ENCODE measurements at places on chromosomes 11 and 22.
A peak's percentile ranks its signal among the peaks of the same experiment; 100 is the strongest.

DNA sequence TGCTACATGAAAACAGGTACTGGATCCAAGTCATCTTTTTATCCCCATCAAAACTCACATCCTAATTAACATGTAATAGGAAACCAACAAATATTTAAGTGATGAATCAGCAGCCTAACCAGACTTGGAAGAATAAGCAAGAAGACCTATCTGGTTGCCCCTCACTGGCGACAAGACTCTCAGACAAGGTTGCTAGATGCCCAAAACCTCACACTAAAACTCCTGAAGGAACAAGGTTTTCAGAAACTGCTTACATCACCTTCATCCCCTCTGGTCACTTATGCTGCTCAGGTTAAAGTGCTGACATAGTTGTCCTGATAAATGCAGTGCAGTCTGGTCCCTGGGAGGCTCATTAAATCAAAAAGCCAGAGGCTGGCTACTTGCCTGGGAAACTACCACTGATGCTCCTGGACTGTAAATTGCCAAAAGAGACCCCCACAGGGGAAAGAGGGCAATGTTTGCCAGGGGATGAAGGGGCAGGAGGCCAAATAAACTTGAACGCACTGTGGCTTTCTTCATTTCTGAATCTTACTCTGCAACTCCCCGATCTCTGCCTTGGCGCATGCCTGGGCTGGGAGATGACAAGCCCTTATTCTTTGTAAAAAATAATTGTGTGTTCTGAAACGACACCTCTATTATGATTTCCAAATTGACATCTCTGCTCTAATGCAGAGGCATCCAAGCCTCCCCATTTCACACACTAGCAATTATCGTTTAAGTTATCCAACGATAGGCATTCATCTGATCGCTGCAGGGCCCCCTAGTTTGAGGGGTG lies 72.7 kb downstream of the AMBRA1 start:
- no peak for DNase-seq

DNA sequence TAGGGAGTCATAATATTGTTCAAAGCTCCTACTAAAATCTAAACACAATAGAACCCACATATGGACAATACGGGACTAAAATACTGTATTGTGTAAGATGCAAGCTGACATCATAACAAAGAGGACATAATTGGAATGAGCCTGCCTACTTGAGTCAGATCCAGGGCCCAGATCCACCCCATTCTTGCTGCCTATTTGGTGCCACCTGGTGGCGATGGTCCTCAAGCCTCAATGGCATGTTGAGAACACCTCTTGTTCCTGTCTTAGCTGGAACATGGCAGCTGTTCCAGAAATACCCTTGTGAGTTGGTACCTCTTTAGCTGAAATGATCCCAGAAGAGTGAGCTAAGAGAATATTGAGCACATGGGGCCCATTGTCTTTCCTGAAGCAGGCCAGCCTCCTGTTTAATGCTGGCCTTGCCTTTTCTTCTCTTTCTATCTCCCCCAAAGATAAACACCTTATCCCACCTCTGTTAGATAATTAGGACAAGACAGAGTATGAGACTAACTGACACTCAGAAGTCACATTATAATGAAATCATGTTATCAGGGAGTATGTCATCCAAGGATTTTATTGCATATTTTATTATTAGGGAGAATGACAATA lies 680.9 kb upstream of the ANO5 start:
- DNase-seq = peak; percentile 92

DNA sequence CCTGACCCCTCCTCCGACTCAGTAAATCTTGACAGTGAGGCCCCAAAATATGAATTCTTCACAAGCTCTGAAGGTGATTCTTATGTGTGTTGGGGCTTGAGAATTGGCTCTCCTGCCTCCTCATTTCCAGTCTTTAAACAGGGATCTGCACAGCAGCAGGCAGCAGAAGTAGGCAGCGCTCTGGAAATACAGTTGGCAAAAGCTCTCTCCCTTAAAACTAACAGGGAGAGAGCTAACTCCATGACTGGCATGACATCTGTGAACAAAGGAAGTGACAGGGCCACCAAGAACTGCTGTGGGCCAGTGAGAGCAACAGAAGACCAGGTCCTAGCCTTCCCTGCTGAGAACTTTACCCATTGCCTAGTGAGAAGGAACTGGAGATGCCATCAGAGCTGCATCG lies 70.1 kb downstream of the PANX1 start:
- DNase-seq = no peak

DNA sequence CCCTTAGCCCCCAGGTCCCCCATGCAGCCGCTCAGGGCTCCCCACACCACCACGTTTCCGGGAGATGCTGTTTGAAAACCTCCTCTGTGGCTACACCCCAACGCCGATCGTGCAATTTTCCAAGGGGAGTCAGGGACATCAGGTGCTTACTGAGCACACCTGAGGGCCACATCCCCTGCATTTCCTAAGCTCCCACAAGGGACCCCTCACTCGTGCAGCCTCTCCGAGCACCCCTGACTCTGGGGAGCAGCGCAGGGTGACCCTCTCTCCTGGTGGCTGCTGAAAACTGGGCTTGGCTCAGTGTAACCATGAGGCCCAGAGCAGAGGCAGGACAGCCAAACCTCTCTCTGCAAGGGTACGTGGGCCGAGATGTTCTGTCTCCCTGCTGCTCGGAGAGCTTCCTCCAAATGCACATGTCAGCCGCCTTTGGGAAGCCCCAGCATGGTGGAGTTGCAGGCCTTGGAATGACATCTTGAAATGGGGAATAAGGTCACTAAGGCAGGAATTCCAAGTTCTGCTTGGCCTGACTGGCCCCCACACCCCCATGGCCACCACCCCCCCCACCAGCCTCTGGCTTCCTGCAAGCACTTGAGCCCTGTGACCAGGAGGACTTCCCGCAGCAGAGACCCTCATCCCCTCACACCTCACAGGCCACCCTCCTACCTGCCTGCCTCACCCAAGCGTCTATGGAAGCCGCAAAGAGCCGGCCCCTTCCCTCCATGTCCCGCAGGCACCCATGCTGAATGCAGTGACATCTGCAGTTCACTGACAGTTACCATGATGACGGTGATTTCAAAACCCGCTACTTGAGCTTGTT lies 257.4 kb downstream of the BRD1 start:
- DNase-seq = no peak

- DNase-seq = peak; percentile 27
These were observed 84.8 kb upstream of the ZBED5 start for GRCh38 chr11:10942620-10943019.

GRCh38 chr11:86793307-86793706 lies 7.0 kb upstream of the PRSS23 start:
- no peak for DNase-seq

- DNase-seq = peak; percentile 29
These were observed 576 bp upstream of the SC5D start for GRCh38 chr11:121291896-121292494.

DNA sequence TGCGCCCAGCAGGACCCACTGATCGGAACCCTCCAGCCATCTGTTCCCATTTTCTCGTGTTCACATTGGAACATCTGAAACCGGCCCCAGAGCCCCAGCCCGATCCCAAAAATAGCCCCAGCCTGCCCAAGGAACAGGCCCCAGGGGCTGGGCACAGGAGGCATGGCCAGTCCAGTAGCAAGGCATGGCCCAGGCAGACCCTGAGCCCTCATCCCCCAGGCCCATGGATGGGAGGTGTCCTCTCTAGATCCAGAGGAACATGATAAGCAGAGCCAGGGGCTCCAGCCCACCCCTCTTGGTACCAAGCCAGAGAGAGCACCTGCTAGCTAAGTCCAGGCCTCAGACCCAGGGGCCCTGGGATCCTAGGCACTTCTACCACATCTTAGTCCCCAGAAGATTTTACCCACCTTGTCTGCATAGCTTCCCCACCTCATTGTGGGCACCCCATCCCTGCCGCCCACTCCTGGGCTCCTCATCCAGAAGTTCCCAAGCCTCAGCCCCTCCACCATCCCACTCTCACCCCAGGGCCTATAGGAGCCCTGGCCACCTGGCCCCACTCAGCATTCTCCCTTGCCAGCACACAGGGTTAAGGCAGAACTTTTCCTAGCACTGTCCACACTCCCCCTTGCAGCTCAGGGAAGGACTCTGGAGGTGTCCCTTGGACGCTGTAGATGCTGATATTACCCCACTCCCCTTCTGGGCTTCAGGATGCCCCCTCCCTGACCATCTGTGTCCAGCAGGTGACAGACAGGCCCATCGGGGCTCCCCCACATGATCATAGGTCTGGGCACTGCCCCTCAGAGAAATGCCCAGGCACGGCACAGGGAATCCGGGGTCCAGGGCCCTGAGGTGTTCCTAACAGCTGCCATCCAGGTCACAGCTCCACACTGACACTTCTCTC lies 9.5 kb downstream of the BCL9L start:
- DNase-seq = no peak

- DNase-seq = no peak
These were observed 687.8 kb downstream of the KCNA4 start for GRCh38 chr11:29328961-29329441.

- no peak for DNase-seq
These were observed 127.4 kb downstream of the ELP4 start for GRCh38 chr11:31636983-31637382.

GRCh38 chr11:110087812-110088534 lies 5.2 kb upstream of the ZC3H12C start:
- peak; percentile 77 for DNase-seq

GRCh38 chr11:74025467-74026166 lies 16.7 kb upstream of the UCP3 start:
- peak; percentile 86 for DNase-seq

DNA sequence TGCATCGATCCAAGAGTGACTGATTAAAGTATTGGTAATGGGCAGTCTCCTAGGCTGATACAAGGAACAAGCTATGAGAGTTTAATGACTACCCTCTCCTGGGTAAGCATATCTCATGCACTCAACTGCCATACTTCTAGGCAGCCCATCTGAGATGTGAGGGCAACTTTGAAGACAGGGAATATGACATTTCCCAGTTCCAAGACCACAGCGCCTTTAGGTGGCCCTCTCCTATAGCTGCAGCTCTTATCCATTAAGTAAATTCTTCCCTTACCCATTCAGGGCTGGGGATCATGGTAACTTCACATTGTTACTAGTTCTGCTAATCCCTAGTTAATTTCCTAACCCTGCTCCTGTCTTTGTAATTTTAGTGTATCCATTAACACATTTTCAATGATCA lies 157.3 kb upstream of the CTSC start:
- DNase-seq = no peak

DNA sequence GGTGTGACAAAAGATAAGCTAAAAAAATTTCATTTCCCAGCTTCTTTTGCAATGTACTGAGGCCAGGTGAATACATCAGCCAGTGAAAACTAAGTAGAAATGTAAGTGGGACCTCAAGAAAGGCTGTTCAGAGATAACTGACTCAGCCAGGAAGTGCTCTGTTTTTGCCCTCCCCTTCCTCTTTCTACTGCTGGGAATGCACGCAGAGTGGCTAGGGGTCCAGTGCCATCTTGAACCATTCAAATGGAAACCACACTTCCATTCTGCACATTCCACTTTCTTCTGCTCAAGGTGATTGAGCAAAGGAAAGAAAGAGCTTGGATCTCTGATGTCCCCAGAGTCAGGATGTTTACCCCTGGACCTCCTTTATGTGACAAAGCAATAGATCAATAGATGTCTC lies 27.8 kb upstream of the LMO2 start:
- peak; percentile 42 for DNase-seq

DNA sequence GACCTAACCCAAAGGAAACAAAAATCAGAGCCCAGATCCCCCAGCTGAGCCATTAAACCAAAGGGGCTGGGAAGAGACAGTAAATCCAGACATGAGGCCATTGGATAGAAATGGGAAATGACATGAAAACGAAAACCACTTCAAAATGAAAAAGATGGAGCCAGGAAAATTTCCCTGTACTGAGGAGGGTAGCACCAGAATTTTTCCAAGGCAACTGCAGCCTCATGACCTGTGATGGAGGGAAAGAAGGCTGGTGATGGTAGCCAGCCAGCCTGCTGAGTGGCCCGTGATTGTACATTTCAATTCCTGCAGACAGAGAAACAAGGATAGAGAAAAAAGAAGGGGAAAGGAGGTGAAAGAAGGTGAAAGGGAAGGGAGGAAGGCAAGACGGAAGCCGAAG lies 268.4 kb upstream of the PLET1 start:
- no peak for DNase-seq

DNA sequence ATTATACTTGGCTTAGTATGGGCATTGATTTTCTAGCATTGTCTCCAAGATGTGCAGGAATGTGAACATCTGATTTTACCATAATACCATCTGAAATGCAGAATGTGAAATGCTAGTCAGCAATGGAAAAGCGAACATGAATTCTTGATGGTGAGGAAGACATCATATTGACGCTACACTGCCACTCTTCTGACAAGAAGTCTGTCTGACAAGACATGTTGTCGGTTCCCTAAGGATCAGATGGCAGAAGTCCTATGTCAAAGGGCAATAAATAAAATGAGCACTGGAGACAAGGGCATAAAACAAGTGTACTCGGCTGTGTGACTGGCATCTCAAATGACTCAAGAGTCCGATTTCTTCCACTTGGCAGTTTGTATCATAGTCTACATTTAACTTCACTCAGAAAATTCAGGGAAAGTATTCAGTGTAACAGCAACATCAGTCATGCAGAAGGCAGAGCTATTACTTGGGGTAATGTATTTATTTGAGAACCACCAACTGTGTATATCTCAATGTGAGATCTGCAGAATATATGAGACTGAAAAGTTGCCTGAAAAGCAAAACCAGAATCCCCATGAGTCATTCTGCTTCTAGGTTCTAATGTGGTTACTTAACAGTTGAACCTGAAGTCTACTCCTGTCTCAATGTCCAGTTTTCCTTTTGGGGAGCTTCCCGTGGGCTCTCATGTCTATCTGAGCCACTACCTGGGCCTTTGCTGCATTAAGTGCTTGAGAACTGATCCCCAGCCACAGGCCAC lies 51.5 kb downstream of the SLC17A6 start:
- no peak for DNase-seq

- no peak for DNase-seq
These were observed 221.4 kb downstream of the BLID start for GRCh38 chr11:121894581-121894980.

DNA sequence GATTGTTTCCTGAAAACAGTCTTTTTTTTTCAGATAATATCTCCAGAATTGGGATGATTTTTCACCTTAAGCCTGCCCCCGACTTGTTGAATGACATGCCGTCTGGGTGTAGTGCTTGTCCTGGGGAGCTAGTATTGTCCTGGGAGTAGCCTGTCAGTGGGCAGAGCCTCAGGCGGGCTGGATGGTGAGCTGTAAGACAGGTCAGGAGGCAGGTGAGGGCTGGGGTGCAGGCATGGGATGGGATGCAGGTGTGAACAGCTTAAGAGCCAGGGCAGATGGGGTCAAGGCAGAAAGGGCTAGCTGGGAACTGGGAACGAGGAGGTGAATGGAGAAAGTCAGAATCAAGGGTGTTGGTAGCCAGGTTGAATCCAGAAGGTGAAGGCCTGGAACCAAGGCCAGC lies 200.2 kb downstream of the CSNK2A3 start:
- DNase-seq = no peak

DNA sequence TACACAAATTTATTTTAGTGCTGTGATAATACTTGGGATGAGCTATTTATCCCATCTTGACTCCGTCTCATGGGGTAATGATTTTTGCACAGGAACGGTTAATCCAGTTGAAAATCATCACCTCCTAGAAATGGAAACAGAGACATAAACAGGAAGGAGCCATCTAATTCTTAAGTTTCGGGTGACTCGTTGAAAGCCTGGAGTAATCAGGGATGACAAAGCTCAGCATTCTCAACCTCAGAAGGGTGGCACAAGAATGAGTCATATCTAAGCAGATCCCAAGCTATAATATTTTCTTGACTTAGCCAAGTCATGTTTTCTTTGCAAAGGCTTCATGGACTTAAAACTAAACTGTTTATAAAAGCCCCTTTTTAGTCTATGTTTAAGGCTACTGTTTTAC lies 280.8 kb upstream of the CCDC90B start:
- DNase-seq = no peak

GRCh38 chr11:34519595-34520235 lies 6.1 kb upstream of the ELF5 start:
- DNase-seq = no peak

All from inflammatory macrophage treated with lipopolysaccharide for 1 hour (primary cell).